ENCODE measurements at places on chromosomes 7 and 10.

- no peak for DNase-seq
These were observed 10.9 kb downstream of the MARVELD1 start for GRCh38 chr10:97724341-97724941.

DNA sequence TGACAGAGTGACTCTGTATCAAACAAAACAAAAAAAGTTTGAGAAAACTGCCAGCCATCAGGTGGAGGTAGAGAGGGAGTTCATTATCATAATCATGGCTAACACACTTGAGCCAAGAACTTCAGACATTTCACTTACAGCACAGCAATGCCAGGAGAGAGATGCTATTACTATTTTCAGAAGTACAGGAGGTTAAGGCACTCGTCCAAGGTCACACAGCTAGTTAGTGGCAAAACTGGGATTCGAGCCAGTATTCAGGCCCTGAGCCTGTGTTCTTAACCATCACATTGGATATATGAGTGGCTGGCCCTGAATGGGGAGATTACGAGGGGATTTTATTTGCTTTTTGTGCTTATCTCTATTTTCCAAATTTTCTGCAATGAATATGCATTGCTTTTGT lies 24.8 kb upstream of the UNC5B start:
- no peak for DNase-seq

- DNase-seq, result no peak
These were observed 74.8 kb downstream of the SKAP2 start for GRCh38 chr7:26789481-26790184.

DNA sequence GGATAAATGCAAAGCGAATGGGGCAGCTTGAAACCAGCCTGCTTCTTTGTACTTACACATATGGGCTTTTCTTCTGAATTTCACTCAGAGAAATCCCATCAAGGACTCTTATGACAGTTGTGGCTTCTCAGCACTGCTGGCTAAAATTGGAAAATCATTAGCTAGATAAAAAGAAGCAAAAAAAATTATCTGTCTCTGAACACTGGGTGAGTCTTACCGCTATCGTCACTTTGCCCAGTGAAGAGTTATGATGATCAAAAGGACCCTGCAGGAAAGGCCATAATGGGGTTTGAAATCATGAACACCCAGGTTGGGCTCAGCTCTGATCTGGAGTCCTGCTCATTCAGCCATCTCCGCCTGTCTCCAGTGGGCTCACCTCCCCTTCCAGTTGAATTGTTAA lies 34.3 kb downstream of the AOAH start:
- DNase-seq, result no peak

- DNase-seq, result no peak
These were observed 10.4 kb downstream of the LHPP start for GRCh38 chr10:124472071-124472470.
